ENCODE measurements at places on chromosomes 6 and 20.

- no peak for DNase-seq
Observed at GRCh38 chr6:157163434-157164159, 159.7 kb downstream of the TMEM242 start.

DNA sequence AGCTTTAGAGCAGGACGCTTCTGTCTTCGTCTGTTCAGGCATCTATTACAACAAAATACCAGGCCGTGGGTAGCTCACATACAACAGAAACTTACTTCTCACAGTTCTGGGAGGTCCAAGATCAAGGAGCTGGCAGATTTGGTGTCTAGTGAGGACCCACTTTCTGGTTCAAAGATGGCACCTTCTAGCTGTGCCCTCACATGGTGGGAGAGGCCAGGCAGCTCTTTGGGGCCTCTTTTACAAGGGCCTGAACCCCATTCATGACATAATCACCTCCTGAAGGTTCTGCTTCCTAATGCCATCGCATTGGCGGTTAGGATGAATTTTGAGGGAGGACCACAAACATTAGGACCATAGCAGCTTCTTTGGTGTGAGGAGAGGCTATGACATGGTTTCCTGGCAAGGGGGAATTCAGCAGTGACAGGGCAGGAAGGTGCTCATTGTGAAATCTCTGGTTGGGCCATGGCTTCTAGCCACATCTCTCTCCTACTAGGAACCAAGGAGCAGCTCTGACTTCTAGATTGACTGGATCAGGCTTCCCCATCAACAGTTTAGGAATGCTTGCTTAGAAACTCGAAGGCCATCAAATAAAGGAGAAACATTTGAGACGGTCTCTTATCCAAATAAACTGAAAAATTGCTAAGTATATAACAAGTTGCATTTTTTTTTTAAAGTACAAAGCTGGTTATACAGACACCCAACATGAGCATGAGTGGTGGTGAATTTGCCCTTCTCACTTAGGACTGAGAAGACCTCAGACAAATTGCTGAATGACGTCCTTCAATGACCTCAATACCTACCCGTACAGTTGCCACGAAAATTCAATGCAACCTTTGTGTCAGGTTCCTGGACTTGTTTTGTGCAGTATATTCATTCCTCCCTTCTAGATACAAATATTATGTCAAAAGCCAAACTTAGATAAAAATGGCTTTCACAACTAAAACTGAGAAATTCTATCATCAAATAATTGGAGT is 140.7 kb downstream of the ZDHHC14 start:
- DNase-seq = no peak

DNA sequence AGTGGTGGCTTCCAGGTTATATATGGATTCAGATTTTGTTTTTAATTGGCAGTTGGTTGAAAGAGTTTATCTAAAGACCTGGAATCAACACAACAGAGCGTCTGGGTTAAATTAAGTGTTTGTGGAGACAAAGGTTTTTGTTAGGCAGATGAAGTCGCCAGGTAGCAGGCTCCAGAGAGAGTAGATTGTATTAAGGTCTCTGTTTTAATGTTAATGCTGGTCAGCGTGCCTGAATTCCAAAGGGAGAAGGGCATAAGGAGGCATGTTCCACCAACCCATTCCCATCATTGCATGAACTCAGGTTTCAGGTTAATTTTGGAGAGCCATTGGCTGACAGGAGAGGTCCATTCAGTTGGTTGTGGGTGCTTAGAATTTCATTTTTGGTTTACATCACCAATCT is 744.1 kb upstream of the GJE1 start:
- no peak for DNase-seq

DNA sequence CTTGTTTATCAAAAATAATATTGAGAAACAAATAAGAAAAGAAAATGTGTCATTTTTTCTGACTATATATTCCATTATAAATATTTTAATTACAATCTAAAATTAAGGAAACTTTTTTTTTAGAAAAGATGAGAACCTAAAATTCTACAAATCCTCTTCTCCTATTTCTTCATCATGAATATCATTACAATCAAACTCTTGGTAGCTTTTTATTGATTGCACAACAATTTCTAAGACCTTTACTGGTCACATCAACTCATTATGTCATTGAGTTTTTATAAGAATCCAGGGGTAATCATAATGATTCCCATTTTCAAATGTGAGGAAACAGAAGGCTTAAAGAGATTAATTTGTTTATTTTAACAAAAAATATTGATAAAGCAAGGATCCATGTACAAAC is 841.0 kb downstream of the FRK start:
- no peak for DNase-seq

DNA sequence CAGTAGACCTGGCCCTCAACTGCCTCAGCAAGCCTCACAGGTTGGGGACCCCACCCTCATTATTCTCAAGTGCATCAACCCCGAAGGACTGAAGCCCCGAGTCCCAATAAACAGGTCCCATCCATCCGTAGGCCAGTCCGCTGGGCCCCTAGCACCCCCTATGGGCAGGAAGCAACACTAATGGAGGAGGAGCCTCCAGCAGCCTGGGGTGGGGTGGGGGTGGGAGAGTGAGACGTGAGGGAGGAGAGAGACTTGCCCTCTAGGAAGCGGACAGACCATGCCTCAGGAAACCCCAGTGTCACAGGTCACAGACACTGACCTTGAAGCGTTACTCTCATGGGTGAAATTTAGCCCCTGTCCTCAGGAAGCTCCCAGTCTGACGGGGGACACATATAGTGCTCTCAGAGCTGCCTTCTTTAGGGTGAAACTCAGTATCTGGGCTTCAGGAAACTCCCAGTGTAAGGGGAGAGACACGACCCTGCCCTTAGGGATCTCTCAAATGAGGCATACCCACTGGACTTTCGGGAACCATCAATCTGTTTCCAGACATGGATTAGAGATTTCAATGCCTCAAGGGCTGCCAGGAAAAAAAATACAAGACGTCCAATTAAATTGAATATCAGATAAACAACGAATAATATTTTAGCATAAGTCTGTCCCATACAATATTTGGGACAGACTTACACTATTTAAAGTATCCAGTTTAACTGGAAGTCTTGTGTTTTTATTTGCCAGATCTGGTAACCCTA is 125.8 kb downstream of the MRPL14 start:
- DNase-seq = no peak

DNA sequence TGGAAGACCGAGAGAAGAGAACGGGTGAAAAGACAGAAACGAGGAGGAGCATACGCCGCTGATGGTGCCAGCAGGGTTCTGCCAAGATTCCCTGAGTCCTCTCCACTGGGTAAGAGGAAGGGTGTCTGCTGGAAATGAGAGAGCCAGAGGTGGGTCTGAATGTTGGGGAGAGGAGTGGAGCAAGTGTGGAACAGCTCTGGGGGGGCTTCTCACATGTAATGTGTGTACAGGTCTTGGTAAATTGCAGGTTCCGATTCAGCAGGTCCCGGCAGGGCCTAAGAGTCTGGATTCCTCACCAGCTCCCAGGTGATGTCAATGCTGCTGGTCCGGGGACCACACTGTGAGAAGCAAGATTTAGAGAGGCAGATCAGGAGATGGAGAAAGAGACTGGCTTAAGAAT is 1.5 kb upstream of the EBF4 start:
- no peak for DNase-seq
